ENCODE measurements at places on chromosomes 3 and 15. TPM values are rescaled to one million over a fixed set of nuclear protein-coding genes. Genes with fewer than 3 reads are reported as not detected.

DNA sequence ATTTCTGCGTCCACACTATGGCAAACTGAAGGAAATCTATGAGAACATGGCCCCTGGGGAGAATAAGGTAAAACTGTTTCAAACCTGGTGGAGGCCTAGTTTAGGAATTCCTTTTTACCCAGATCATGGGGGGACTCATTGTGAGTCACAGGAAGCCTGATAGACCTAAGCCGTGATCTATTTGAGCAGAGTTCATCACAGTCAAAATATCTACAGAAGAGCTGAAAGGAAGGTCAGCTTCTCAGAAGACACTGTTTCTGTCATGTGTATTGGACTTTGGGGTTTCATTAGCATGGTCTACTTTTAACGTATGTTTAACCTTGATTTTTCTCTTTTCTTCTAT lies 1.3 kb downstream of the PSMD2 start:
- H3K4me3 ChIP-seq = peak overlapping the region; percentile 84
- no peak for DNase-seq
- H3K4me1 ChIP-seq = peaks cover 8% of the 10 kb centered on the region
- peaks cover 25% of the 10 kb centered on the region for H3K36me3 ChIP-seq
- H3K27ac ChIP-seq = no peak overlapping the region

- no peaks in the 10 kb centered on the region for H3K36me3 ChIP-seq
- DNase-seq = no peak
- no peaks in the 10 kb centered on the region for H3K27me3 ChIP-seq
- no peak overlapping the region for H3K4me3 ChIP-seq
- no peak overlapping the region for H3K27ac ChIP-seq
These were observed 113.8 kb upstream of the MEF2A start for GRCh38 chr15:99452010-99452409.

DNA sequence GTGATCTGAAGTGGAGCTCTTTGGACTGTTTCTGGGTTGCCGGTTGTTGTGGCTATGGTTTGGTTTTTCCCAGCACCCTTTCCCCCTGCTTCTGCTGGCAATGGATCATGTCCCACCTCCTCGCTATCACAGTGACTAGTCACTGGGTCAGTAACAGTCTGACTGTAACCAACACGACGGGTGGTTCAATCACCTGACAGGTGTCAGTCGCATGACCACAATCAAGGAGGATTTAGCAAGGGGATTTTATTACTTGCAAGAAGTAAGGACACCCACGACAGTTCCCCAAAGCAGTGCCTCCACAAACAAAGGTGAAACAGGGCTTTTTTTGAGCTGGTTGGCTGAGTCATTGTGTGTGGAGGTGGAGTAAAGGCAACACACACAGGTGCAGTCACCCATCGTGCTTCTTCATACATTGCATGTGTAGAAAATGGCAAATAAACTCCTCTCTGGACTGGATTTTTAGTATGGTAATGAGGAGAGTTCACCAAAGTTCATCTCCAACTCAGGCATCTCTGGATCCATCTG lies 58.8 kb upstream of the FAM3D start:
- no peaks in the 10 kb centered on the region for H3K36me3 ChIP-seq
- no peak for DNase-seq
- H3K4me1 ChIP-seq = no peaks in the 10 kb centered on the region
- H3K4me3 ChIP-seq = no peak overlapping the region

DNA sequence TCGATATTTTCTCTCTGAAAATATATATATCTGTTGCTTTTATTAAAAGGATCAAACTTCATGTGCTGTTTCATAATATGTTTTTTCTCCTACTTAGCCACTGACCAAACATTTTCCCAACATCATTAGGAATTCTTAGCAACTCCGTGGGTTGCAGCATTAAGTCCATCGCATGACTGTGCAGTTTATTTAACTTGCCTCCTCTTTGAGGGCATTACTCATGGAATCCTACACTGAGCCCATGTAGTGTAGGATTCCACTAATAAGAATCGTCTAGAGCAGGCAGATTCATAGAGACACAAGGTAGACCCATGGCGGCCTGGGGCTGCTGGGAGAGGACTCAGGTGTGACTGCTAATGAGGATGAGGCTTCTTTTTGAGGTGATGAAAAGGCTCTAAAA lies 49.3 kb downstream of the CMTM6 start:
- H3K27me3 ChIP-seq = no peaks in the 10 kb centered on the region
- H3K4me3 ChIP-seq = no peak overlapping the region

DNA sequence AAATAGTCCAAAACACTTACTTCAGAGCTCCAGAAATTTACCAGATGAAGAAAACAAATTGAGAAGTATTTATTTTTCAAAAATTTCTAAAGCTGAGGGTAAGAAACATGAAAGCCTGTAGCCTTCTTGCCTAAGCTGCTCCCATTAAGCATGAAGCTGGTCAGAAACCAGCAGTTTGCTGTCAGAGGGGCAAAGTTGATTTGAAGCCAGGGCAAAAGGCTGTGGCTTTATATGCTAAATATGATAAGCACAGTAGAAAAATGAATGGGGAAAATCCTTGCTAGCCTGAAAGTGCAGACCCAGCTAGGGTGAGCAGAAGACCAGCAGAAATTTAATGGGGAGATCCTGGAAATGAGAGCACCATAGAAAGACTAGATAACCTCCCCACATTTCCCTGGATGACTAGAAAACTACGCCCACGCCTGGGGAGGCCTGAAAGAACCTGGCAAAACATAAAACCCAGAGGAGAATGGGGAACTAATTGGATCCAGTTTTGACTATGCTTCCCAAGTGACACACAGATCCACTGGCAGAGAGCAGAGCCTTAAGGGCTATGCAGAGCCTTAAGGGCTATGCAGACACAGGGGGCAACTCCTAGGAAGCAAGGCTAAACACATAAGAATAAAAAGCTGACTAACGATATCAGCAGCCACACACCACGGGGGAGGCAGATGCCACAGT lies 43.0 kb upstream of the HEG1 start:
- no peak for DNase-seq
- H3K27ac ChIP-seq = no peak overlapping the region
- no peaks in the 10 kb centered on the region for H3K27me3 ChIP-seq

DNA sequence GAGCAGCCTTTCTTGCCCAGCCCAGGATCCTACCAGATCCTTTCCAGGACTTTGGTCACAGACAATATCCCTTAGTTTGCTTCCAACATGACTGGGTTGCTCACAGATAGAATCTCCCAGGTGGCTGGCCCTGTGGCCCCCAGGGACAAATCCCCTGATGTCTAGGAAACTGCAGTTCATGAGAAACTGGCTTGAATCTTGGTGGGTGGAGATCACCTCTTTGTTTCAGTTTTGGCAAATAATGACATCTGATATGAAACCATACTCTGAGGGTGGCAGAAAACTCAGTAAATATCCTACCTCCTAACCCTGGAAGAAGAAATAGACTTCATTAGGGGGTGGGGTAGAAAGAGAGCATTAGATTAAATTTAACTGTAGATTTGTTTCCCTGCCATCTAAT lies 44.1 kb upstream of the PFN2 start:
- no peak overlapping the region for H3K4me3 ChIP-seq
- no peaks in the 10 kb centered on the region for H3K36me3 ChIP-seq
- DNase-seq = no peak
- no peaks in the 10 kb centered on the region for H3K4me1 ChIP-seq
- no peaks in the 10 kb centered on the region for H3K27me3 ChIP-seq

GRCh38 chr15:31024330-31024729 lies 32.9 kb upstream of the MTMR10 start:
- DNase-seq = peak; percentile 40
- H3K36me3 ChIP-seq = no peaks in the 10 kb centered on the region
- no peak overlapping the region for H3K27ac ChIP-seq
- H3K4me1 ChIP-seq = peaks cover 11% of the 10 kb centered on the region
- H3K27me3 ChIP-seq = no peaks in the 10 kb centered on the region

DNA sequence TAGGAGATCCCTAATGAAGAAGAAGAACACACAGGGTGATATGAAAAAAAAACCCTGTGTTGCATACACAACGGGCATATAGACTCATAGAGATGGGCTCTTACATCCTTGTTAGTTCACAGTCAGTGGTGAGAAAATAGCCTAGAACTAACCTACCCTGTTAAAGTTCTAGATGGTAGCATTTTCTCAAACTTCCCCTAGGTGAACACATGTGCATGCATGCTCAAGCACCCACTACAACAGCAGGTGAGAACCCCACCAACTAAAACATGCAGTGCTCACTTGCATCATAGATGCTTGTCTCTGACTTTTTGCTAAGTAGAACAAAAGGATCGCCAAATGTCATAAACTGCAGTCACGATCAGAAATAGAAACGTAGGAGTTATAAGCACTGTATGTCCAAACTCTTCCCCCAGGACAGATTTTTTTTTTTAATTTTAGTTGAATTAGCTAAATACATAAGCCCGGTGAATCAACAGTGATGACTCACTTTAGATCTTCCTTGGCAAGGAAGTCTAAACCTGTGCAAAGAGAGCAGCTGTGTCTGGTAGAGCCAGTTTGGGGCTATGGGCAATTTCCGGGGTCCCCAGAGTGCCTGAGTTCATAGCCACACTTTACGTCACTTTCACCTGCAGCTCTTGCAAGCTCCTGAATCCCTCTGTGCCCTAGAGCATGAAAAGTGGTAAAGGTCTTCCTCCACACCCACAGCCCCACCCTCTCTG lies 96.2 kb upstream of the SEMA6D start:
- no peak overlapping the region for H3K4me3 ChIP-seq
- no peak overlapping the region for H3K27ac ChIP-seq
- no peak for DNase-seq
- no peaks in the 10 kb centered on the region for H3K27me3 ChIP-seq
- no peaks in the 10 kb centered on the region for H3K36me3 ChIP-seq
- H3K4me1 ChIP-seq = no peaks in the 10 kb centered on the region

Gene ZDHHC19
- 0.22 TPM for polyA plus RNA-seq

Gene TTC21A
- 10.5 TPM for polyA plus RNA-seq

Gene GPR27
- 0.38 TPM for polyA plus RNA-seq

Gene NTRK3
- 0.52 TPM for polyA plus RNA-seq

Measured in small intestine (tissue), 16 donors.